ENCODE measurements at places on chromosomes 7 and 10.

DNA sequence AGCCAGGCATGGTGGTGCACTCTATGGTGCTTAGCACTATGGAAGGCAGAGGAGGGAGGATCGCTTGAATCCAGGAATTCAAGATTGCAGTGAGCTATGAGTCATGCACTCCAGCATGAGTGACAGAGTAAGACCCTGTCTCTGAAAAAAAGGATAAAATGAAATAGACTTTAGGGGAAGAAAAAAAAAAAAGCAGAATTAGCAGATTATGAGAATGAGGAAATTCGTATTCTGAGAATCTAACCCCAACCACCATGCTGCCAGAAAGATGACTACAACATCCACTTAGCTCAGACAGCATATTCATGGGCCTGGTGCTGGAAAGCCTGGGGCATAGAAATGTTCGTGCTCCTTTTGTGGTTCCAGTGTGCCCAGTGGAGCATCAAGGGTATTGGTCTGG lies 63.3 kb downstream of the TMEM26 start:
- no peak for DNase-seq

- DNase-seq: no peak
These were observed 6.3 kb upstream of the PILRB start for GRCh38 chr7:100351657-100352058.

DNA sequence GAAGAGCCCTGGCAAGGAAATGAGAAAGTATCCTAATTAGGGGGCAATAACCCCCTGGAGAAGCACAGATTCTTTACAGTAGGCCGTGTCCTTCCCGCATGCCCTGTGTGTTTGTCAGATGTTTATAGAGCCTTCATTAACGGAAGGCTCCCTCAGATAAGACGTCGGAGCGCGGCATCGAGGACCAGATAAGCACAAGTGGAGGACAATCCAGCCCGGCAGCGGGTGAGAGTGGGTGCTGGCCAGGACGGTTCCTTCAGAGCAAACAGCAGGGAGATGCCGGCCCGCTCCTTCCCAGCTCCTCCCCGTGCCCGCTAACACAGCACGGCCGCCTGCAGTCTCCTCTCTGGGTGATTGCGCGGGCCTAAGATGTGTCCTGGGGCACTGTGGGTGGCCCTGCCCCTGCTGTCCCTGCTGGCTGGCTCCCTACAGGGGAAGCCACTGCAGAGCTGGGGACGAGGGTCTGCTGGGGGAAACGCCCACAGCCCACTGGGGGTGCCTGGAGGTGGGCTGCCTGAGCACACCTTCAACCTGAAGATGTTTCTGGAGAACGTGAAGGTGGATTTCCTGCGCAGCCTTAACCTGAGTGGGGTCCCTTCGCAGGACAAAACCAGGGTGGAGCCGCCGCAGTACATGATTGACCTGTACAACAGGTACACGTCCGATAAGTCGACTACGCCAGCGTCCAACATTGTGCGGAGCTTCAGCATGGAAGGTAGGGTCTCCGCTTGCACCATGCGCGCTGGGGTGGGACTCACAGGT lies at the start of gene GDF2:
Gene GDF2, plus strand, starts transcription at position 155 of the 762 bp plus-strand sequence. Its CDS starts 215 bp downstream, at position 370.
- no peak for DNase-seq

- DNase-seq: no peak
These were observed 143.5 kb downstream of the TFPI2 start for GRCh38 chr7:93747019-93747418.

DNA sequence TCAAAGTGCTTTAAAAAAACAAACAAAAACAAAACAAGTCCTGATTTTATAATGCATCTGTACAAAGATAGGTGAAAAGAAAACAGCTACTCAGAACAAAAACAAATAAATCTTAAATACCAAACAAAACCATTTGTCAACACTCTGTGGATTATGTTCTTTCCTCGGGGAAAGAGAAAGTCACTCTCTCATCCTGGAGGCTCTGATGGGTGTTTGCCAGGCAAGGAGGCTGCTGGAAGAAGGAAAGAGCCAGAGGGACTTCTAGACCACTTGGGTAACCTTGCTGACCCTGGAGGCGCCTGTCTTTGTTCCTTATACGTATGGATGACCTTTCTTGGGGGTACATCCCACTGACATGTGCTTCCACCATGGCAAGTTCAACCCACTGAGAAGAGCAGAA lies 92.8 kb downstream of the ZRANB1 start:
- no peak for DNase-seq

DNA sequence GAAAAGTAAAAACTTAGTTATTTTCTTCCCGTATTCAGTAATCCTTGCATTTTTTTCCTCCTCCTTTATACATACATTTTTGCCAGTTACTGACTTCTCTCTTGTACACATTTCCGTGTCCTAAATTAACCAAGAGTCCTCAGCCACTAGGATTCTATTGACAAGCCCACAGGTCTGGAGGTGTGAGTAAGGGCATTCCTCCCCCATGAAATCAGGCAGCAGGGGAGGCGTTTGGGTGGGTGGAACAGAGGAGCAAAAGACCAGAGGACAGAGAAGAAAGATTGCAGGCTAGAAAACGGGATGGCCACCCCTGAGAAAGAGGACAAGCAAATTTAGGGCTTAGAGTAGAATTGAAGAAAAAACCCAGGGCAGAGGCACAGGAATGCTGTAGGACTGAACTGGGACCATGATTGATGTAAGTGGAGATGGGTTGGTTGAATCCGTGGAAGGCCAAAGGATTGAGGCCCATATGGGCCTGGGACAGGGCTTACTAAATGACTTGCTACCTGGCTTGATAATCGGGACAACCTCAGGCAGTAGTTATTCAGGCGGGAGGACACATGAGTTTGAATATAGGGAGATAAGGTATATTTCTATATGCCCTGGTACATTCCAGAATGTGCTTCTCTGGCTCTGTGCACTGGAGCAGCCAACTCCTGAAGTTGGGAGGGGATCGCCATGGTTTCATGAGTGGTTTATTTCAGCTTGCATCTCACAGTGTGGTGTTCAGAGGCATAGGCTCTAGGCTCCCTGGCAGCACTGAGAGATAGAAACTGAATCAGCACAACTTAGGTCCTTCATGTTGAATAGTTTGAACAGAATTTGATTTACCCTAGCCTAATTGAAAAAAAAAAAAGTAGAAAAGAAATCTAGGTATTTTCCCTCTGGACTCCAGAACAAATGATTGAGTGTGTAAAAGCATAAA lies 28.0 kb downstream of the IKZF1 start:
- no peak for DNase-seq

DNA sequence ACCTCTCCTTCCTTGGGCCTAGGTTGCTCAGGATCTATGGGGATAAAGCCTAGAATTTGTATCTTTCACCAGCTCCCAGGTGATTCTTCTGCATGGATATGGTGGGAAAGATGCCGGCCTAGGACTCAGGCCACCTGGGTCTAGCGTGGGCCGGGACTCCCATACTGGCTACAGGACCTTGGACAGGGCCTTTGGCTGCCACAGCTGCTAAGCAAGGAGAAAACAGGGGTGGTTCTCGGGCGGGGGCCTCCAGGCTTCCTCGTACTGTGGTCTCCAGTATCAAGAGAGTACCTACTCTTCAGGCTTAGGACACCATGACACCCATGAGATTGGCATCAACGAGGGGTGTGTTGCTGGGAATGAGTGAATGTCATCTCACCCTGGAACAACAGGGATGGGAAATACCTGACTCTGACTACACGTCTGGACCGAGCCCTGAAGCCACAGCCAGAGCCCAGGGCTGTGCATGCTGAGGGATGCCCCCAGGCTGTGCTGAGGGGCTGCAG lies 120.3 kb upstream of the ADAM12 start:
- DNase-seq: no peak

GRCh38 chr7:78055599-78055998 lies 257.0 kb downstream of the PHTF2 start:
- no peak for DNase-seq

DNA sequence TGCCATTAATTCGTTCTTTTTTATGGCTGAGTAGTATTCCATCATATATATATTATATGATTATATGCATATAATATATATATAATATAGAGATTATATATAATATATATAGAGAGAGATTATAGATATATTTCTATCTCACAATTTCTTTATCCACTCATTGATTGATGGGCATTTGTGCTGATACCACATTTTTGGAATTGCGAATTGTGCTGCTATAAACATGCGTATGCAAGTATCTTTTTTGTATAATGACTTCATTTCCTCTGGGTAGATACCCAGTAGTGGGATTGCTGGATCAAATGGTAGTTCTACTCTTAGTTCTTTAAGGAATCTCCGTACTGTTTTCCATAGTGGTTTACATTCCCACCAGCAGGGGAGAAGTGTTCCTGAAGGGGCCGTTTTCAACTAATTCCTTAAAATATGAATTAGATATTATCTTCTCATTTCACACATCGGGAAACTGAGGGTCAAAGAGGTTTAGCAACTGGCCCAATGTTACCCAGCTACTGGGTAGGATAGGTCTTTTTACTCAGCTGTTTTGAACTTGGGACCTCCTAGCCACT lies 16.5 kb downstream of the NFE2L3 start:
- no peak for DNase-seq

DNA sequence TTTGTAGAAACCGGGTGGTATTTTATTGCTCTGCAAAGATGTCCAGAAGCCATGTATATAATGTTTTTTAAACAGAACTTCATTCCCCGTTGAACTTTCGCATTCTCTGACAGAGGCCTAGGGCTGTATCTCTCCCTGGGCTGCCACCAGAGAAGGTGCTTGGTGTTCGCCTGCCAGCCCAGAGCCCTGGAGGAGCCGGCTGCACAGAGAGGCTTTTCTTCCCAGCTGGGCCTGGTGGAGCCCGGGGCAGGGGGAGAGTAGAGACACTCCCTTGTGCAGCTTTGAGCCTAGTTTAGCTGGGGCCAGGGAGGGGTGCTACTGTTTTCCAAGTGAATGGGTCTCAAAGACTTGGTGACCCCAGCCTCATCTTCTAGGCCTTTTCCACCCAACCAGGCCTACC lies 13.6 kb upstream of the TRIM8 start:
- no peak for DNase-seq

- no peak for DNase-seq
These were observed 485.3 kb upstream of the ADARB2 start for GRCh38 chr10:2222631-2223030.

DNA sequence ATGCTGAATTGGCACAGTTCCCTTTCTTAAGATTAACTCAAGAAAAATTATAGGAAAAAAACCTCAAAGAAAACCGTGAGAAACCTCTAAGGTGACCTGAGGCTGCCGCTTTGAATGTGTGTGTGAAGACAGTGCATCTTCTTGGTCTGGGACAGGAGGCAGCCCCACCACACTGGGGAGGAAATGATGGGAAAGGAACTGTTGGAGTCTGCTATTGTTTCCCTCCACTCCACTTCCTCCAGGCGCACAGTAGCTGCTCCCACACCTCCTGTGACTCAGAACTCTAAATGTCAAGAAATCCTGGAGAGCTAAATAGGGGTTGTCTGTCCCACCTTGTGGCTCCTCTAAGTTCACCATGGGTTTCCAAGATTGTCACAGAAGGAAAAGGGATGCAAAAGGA lies 179.4 kb downstream of the PDE1C start:
- no peak for DNase-seq

- no peak for DNase-seq
These were observed 15.9 kb downstream of the TDRD1 start for GRCh38 chr10:114195079-114195478.

DNA sequence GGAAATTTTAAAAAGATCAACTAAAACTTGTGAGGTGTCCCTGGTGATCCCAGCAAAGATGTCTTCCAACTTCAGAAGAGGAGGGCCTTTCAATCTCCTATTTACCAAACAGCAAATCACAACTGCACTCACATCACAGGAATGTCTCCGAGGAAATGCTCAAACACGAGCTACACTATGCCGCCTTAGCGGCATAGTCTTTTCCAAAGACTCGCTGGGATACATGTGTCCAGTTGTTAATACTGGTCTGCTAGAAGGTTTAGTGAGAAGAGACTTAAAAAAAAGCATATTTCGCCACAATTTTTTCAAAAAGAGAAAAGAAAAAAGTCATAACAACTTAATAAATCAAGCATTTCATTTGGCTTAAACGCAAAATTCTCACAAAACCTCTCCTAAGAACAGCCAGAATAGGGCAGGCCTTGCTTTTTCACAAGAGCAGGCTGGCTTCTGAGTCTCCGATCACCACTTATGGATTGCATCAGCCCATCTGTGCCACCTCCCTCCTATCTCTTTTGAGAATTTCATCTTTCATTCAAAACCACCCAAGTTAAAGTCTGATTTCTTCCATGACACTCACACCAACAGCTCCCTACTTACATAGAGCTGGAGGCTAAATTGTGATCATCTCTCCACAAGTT lies 66.1 kb downstream of the GNA12 start:
- DNase-seq: no peak

DNA sequence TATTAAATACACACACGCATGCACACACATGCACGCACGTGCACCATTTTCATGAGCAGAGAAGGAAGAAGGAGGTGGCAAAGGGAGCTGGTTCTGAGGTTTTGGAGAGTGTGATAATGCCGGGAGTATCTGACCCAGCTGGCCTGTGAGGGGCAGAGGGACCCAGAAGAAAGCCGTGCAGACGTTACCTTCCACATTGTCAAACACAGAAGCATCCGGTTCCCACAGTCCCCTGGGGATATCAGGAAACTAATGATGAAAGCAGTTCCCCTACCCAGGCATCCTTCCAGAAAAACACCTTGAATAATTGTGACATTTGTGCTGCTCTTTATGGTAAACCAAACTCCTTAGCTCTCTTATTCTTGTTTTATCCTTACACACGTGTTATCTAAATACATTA lies 85.7 kb upstream of the FAM180A start:
- DNase-seq: no peak

DNA sequence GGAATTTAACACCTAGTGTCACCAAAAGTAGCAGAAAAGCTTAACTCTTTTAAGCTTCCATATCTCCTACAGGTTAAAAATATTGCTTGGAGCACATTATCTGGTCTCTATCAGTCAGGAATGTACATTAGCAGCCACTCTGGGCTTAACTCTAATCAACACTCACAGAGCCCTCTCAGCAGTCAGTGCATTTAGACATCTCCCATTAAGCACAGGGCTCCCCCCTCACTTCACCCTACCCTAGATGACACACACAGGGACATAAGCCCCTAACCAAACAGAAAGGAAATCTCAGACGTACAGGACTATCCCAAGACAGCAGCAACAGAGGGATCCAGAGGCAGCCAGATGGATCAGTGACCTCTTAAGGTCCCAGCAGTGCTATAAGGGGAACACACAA lies 26.4 kb downstream of the FBXW4 start:
- DNase-seq: no peak

DNA sequence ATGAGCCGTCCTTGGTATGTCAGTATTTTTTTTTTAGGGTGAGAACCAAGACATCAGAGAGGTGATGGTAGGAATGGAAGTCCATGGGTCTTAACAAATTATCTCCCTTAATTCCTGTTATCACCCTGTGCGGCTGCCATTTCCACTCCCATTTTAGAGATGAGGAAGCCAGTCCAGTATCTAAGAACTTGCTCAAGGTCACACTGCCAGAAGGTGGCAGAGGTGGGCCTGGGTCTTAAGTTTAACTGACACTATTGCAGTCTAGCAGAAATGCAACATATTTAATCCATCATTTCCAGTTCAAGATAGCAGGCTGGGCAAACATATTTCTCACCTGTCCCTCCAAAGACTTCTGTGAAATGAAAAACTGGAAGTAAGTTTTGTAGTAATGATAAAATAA lies 108.3 kb downstream of the GLI3 start:
- DNase-seq: no peak
